ENCODE measurements at places on chromosomes 1 and 21. TPM values are rescaled to one million over a fixed set of nuclear protein-coding genes. Genes with fewer than 3 reads are reported as not detected.

RGS16 gene
- 11.8 TPM for total RNA-seq

GRCh38 chr1:200217703-200218102 is 190.2 kb downstream of the NR5A2 start:
- DNase-seq, result no peak
- no peaks in the 10 kb centered on the region for H3K36me3 ChIP-seq
- peaks cover 2% of the 10 kb centered on the region for H3K27me3 ChIP-seq
- no peak overlapping the region for H3K27ac ChIP-seq
- no peak overlapping the region for H3K4me3 ChIP-seq

GRCh38 chr1:147492207-147492606 is 49.1 kb upstream of the BCL9 start:
- no peaks in the 10 kb centered on the region for H3K36me3 ChIP-seq
- H3K27me3 ChIP-seq, result peaks cover 2% of the 10 kb centered on the region
- no peak overlapping the region for H3K4me3 ChIP-seq
- H3K27ac ChIP-seq, result no peak overlapping the region
- peaks cover 16% of the 10 kb centered on the region for H3K4me1 ChIP-seq

- no peak for DNase-seq
- H3K36me3 ChIP-seq, result no peaks in the 10 kb centered on the region
- H3K4me1 ChIP-seq, result no peaks in the 10 kb centered on the region
- H3K27me3 ChIP-seq, result peaks cover 3% of the 10 kb centered on the region
- no peak overlapping the region for H3K27ac ChIP-seq
Measured at GRCh38 chr1:17244821-17245740, 3.8 kb upstream of the PADI3 start.

GBP7 gene
- 0.69 TPM for total RNA-seq

GREM2 gene
- total RNA-seq, result 0.23 TPM

MXRA8 gene
- 0.64 TPM for total RNA-seq

- H3K4me3 ChIP-seq, result no peak overlapping the region
- peak overlapping the region; percentile 93 for H3K27ac ChIP-seq
- no peaks in the 10 kb centered on the region for H3K27me3 ChIP-seq
- H3K4me1 ChIP-seq, result peaks cover 17% of the 10 kb centered on the region
- no peak for DNase-seq
Measured at GRCh38 chr1:155379180-155379579, 58.5 kb downstream of the RUSC1 start.

BRDT gene
- total RNA-seq, result not detected

SPRR2B gene
- not detected for total RNA-seq

DNA sequence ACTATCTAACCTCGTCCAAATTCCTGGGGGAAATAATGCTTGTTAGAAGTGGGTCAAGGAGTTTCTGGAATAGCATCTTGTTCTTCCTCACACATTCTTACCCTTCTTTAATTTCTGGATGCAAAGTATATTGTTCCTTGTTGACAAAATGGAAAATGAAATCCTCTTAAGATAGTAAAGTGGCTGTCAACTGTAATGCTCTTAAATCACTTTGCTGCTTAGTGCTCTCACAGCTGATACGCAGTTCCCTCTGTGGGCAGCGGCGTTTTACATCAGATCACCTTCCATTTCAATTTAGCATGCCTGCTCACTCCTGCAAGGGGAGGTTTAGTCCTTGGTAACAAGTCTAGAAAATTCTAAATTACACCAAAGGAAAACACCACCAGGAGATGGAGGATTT is 113.1 kb downstream of the DNM3 start:
- no peaks in the 10 kb centered on the region for H3K4me1 ChIP-seq
- H3K36me3 ChIP-seq, result no peaks in the 10 kb centered on the region
- no peak overlapping the region for H3K27ac ChIP-seq

AMY1C gene
- not detected for total RNA-seq

NSL1 gene
- total RNA-seq, result 33.0 TPM

- peaks cover 8% of the 10 kb centered on the region for H3K27me3 ChIP-seq
- DNase-seq, result no peak
- no peaks in the 10 kb centered on the region for H3K36me3 ChIP-seq
- H3K4me3 ChIP-seq, result no peak overlapping the region
Measured at GRCh38 chr1:53467391-53467790, 8.2 kb downstream of the DMRTB1 start.

GRCh38 chr21:27693376-27693775 is 726.5 kb upstream of the ADAMTS5 start:
- no peak overlapping the region for H3K4me3 ChIP-seq
- no peaks in the 10 kb centered on the region for H3K27me3 ChIP-seq
- no peak overlapping the region for H3K27ac ChIP-seq
- no peak for DNase-seq
- H3K4me1 ChIP-seq, result peaks cover 3% of the 10 kb centered on the region

DNA sequence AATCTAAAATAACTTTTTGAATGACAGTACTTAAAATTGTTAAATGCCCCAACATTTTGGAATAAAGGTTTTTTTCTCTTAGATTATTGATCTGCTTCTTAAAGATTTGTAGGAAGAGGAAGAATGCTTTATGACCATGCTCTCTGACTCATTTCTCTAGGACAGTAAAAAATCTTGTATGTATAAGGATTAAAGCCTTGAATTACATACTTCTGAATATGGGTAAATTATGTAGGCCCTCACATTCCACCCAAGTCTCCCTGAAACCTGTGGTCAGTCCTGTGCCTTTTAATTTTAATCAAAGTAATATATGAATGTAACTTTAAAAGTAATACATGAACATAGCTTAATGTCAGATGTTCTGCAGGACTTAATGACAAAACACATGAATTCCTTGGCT is 50.5 kb downstream of the ABCD3 start:
- H3K4me3 ChIP-seq, result no peak overlapping the region
- H3K27me3 ChIP-seq, result no peaks in the 10 kb centered on the region
- peaks cover 22% of the 10 kb centered on the region for H3K36me3 ChIP-seq
- H3K4me1 ChIP-seq, result peaks cover 15% of the 10 kb centered on the region

MYBPH gene
- not detected for total RNA-seq

NOS1AP gene
- 19.8 TPM for total RNA-seq

DNA sequence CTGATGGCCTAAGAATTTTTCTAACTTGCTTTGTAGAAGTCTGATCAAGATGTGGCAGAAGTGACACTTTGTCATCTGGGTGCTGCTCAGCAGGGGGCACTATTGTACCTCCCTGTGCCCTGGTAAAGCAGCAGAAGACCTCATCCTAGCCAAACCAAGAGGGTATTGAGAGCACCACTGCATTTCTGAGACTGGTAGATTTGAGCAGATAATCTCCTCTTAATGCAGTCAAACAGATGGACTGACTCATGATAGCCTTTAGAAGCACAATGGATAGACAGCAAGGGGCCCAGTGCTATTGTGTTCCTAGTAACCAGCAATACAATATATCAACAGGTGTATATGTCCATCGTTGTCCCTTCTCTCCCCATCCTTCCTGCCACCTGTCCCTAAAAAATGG is 5.7 kb downstream of the TPM3 start:
- H3K4me3 ChIP-seq, result no peak overlapping the region
- peaks cover 13% of the 10 kb centered on the region for H3K27me3 ChIP-seq
- H3K27ac ChIP-seq, result peak overlapping the region; percentile 43
- DNase-seq, result peak; percentile 70
- H3K4me1 ChIP-seq, result peaks cover 23% of the 10 kb centered on the region

Measured in endothelial cell (in vitro differentiated cells).